ENCODE measurements at places on chromosomes 4 and X.

GRCh38 chr4:118817178-118817930, 18.6 kb downstream of the SEC24D start:
- no peak for DNase-seq

DNA sequence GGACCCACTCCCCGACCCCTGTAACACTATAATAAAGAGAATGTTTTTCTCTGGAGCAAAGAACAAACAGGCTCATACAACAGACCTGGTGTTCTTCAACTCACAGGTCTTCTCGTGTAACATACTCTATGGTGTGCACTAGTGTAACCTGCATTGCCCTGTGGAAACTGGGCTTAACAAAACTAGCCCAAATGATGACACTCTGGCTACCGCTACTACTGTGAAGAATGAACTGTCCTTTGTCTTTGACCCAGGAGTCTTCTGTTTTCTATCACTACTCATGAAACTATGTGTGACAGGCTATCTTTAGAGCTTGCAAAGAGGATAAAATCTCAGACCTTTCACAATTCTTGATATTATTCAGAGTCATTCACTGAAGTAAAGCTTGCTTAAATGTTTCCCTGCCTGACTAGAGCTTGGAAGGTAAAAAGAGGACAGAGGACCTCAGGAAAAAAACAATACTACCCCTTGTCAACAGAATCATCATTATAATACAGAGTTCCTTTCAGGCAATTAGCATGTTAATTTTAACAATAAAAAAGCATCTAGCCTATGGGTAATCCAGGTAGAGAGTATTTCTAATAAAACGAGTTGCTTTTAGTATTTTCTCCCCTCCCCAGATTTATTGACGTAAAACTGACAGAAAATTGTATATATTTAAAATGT, 59.2 kb downstream of the FSTL5 start:
- no peak for DNase-seq

- DNase-seq: no peak
These were observed 271.3 kb upstream of the FAT4 start for GRCh38 chr4:125043486-125043885.

DNA sequence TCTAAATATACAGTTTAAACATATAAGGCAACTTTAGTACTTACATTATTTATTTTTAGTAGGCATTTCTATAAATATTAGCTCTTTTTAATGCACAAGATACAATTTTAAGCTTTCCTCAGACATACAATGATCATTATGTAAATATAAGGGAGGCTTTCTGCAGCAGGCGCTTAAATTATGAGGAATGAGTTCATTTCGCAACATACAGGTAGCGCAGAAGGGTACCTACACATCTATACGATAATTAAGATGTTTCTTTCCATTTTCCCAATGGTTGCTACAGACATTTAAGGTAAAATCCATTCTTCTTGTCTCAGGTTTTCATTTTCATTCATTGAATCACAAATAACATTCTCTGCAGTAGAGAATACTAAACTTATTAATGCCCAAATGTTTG, 1.2 kb downstream of the AASDH start:
- no peak for DNase-seq

GRCh38 chrX:139930916-139931645, 1.8 kb downstream of the ATP11C start:
- no peak for DNase-seq

DNA sequence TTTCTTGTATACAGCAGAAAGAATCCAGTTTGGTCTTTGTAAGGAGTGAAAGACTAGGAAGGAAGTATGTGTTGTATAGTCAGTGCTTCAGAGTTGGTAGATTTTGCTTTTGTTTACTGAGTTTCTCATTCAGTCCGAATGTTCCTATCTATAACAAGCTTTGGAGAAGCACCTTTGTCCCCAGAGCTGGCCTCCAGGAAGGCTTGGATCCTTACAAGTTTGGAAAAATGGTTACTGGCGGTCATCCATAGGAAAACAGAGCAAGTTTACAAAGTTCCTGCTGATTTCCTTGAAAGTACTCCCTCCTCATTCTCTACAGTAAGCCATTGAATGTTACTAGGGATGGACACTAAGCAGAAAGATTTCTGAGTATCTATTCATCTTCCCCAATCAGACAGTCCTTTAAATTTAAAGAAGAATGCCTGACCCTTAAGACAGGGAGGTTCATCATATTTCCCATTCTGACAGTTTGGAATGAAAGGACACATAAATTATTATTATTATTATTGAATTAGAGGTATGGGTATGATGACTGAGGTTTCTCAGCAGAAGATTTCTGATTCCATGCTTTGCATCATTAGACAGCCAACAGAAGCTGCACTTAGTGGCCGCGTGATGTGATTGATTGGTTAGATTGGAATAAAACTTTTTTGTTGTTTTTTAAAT, 35.8 kb downstream of the FAT4 start:
- peak; percentile 62 for DNase-seq

DNA sequence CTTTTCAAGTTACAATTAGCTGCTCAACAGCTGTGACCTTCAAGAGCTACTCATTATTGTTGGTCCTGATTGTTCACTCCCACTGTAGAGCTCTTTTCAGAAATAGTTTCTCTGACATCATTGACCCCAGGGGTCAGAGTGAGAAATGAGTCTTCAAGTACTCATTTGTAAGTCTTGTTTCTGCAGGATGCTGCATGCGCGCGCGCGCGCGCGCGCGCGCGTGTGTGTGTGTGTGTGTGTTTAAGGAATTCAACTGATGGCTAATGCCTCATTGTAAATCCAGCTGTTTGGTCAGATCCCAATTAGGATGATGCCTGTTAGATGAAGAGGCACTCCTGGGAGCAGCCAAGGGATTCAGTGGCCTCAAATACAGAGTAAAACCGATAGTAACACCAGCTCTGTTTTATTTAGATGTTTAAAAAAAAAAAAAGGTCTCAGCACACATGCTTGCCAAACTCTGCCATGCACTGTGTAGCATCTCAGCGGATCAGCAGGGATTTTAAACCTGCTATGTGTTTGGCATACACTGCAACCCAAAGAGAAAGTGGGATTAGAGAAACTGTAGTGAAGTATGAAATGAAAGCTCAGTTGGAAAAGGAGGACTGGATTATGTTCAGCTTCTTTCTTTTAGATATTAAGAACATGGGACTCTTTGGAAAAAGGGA, 332.3 kb downstream of the ADGRL3 start:
- no peak for DNase-seq

DNA sequence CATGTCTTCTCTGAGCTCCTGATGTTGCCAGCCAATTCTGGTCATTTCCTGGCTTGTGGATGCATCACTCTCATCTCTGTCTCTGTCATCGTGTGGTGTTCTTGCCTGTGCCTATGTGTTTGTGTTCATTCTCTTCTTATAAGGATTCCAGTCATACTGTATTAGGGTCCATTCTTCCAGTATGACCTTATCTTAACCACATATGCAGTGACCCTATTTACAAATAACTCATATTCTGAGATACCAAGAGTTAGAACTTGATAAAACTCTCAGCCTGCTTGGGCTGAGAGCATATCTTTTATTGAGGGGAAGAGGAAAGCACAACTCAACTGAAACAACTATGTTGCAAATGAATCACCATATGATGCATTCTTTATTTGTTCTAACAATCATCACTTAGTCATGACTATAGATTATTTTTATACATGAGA, 189.0 kb upstream of the ANXA10 start:
- no peak for DNase-seq

- DNase-seq: peak; percentile 12
These were observed 9.0 kb upstream of the SLC25A14 start for GRCh38 chrX:130330706-130331105.

GRCh38 chr4:61128682-61129081, 71.4 kb upstream of the ADGRL3 start:
- no peak for DNase-seq

DNA sequence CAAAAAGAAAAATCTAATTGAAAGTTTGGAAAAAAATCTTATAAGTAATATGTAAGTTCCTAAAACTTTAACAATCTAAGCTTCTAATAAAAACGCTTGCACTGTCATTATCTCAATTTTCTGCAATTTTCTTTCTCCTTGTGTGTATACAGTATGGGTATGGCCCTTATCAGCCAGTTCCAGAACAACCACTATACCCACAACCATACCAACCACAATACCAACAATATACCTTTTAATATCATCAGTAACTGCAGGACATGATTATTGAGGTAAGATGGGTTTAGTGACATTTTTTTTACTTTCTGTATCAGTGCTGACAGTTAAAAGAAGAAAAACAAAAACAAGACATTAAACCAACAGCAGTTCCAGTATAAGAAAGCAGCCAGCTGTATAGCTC, 4.9 kb downstream of the STATH start:
- no peak for DNase-seq

DNA sequence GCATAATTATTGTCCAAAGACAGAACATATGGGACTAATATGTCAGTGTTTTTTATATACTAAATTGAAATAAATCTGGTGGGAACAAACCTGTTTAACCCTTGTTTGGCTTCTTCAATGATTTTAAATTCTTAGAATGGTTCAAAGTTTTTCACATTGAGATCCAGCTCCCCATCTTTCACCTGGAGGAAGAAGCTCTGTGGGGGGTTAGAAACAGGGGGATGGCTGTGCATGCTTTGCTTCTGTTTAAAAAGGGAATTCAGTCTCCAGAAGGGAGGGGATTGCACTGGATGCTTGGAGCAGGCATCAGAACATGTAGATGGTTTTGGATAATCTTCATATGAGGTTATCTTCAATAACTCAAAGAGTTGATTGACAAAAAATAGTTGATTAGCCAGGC, 72.1 kb downstream of the GALNT7 start:
- DNase-seq: no peak

DNA sequence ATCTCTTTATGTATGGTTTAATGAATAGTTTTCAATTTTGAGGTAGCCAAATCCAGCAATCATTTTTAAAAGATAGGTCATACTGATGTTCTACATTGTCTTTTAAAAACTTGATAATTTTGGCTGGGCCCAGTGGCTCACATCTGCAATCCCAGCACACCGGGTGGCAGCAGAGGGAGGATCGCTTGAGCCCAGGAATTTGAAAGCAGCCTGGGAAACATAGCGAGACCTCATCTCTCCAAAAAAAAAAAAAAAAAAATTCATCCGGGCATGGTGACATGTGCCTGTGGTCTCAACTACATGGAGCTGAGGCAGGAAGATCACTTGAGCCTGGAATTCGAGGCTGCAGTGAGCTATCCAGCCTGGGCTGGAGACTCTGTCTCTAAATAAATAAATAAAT, 419.8 kb downstream of the GALNTL6 start:
- DNase-seq: no peak

DNA sequence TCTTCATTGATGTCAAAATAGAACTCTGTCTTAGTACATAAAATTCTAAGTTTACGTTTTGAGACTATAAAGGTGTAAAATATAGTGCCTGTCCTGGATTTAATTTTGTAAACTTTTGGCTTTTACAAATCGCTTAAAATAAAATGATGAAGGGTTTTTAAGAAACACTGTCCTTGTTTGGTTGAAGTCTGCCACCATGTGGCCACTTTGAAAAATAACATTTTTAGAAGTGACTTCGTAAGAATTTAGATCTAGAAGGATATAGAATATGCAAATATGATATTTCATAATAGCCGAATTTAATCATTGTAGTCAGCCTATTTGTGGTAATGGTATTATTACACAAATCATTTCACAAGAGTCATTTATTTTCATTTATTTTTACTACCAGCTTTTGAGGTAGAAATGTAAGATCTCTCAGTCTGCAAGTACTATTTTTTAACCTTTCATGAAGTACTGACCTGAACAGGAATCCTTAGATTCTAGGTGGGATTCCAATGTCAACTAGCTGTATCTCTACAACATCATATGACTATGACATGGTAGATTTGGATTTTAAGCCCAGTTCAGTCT, 31.0 kb upstream of the FAT4 start:
- peak; percentile 7 for DNase-seq

DNA sequence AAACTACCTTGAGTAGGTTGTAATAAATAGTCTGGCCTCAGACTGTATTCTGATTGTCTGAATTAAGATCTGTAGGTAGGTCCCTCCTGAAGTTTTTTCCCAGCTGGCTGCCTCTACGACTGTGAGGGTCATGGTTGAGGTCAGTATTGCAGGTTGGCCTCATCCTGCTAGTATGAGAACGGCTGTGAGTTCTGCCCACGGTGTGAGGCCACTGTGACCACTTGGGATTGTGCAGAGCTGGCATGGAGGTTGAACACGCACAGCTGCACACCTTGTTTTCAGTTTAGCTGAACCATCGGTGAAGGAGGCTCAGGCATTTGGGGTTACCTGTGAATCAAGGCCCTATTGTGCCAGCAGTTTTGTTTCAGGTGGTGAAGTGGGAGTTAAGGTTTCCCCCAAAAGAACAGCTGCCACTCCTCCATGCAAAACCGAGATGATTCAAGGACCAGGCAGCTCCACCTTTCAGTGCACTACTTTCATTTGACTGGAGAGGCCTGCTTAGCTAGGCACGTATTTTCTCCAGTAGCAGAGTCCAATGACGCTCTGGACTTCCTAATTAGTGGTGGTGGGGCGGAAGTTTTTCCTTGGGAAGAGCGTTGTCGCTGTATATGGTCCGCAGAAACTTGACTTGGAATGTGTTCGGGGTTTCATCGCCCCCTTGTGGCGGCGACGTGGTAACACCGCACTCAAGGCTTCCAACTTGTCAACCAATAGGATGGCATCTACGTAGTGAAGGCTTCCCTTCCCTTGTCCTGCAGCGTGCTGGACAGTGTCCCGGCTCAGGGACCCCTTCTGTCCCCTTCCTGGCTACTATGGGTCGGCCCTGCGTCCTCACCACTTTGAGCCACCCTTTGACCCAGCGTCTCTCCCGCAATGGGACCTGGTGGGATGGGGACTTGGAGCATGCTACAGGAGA, 13.8 kb downstream of the CMC4 start:
- peak; percentile 76 for DNase-seq

- no peak for DNase-seq
These were observed 65.1 kb downstream of the LRBA start for GRCh38 chr4:150949943-150950342.

GRCh38 chrX:104324461-104325212, 69.9 kb upstream of the ESX1 start:
- no peak for DNase-seq

- DNase-seq: no peak
These were observed 39.8 kb upstream of the ATOH1 start for GRCh38 chr4:93788712-93789111.

- no peak for DNase-seq
These were observed 13.6 kb downstream of the PRSS12 start for GRCh38 chr4:118338981-118339765.

DNA sequence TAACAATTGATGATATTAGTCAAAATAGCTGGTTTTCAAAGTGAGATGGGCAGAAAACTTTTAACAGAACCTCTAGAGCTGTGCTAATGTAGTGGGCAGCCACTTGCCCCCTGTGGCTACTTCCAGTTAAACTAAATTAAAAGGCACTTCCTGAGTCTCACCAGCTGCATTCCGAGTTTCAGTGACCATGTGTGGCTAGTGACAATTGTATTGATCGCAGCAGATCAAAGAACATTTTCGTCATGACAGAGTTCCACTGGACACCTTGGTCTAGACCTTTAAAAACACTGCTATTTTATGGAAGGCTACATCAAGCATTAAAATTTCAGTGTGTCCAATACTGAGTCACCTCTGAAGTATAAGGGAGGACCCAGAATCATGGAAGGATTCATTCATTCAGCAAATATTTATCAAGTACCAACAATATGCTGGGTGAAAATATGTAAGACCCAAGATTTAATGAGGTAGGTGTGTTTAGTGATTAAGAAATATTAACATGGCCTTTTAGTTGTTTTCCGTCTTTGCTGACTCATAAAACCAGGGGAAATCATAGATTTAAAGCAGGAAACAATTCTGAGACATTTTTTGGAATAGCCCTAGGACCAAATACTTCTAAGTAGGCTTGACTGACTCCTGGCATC, 5.1 kb upstream of the FAT1 start:
- DNase-seq: no peak

GRCh38 chr4:7202411-7202810, 10.1 kb downstream of the SORCS2 start:
- no peak for DNase-seq
